ENCODE measurements at places on chromosomes 2 and 18.

- no peak for DNase-seq
These were observed 269.3 kb downstream of the ALPK2 start for GRCh38 chr18:58359620-58360019.

DNA sequence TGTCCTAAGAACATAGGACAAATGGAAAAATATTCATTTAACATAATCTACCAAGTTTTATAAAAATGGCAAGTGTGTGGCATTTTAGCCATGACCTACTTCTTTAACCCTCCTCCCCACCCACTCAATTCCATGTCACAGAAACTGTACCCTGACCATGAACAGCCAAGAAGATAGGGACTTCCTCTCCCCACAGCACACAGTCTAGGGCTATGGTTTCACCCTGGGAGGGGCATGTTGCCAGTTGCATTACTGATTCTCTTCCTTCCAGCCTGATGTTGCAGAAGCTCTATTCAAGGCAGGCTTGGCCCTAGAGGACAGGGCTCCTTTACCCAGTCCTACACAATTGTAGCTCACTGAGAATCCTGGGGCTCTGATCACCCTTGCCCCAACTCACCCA is 153.6 kb upstream of the KLF7 start:
- no peak for DNase-seq

GRCh38 chr2:224982910-224983711 is 59.2 kb downstream of the DOCK10 start:
- DNase-seq: no peak

DNA sequence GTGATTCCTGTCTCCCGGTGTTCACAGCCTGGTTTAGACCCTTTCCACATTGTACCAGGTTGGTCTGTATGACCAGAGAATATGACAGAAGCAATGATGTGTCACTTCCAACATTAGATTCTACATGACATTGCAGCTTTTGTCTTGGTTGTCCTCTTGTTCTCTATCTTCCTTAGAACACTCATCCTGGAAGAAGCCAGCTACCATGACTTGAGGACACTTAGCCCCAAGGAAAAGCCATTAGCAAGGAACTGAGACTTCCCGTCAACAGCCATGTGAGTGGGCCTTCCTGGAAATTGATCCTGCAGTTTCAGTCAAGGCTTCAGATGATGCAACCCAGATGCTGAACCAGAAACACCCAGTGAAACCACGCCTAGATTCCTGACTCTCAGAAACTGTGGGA is 143.3 kb downstream of the MREG start:
- DNase-seq: no peak

DNA sequence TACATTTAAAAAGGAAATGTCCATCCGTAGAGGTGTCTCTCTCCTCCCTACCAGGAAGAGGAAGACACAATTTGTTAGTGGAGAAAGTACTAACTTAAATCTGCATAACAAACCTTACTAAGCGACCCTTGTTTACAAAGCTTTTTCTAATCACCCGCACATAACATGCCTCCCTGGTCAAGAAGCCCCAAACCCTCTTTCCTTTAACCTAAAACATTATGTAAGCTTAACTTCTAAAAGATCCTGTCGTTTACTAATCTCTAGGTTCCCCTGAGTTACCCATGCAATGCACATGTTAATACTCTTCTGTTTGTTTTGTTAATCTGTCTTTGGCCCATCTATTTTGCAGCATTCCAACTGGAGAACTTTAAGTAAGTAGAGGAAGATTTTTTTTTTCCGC is 630.3 kb upstream of the NRXN1 start:
- DNase-seq: no peak

GRCh38 chr2:29192526-29192925 is 77.3 kb downstream of the CLIP4 start:
- DNase-seq: no peak

- DNase-seq: no peak
These were observed 269.4 kb upstream of the RAB6C start for GRCh38 chr2:129709956-129710598.

- no peak for DNase-seq
These were observed 8.8 kb downstream of the NOL10 start for GRCh38 chr2:10680957-10681356.

GRCh38 chr18:49042246-49042570 is 91.4 kb upstream of the SMAD7 start:
- no peak for DNase-seq

DNA sequence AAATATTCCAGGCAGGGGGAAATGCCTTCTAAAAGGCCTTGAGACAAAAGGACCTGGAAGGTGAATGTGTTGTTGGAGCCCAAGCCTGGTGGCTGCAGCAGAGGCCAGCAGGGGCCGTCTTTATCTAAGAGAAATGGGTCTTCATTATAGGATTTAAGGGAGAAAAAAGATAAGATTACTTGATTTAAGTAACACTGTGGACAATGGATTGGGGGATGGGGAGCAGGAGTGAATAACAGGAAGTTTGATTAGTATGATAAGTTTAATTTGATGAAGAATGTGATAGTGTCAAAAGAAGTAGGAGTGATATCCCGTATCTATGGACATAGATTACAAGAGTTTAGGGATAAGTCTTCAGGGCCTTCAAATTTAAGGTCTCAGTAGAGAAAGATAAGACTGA is 64.2 kb downstream of the WDR75 start:
- no peak for DNase-seq

GRCh38 chr2:220075835-220076234 is 448.4 kb downstream of the SLC4A3 start:
- DNase-seq: no peak

All from activated CD8-positive, alpha-beta memory T cell treated with anti-CD3 and anti-CD28 coated beads for 48 hours (primary cell).